ENCODE measurements at places on chromosomes 16 and 17.

DNA sequence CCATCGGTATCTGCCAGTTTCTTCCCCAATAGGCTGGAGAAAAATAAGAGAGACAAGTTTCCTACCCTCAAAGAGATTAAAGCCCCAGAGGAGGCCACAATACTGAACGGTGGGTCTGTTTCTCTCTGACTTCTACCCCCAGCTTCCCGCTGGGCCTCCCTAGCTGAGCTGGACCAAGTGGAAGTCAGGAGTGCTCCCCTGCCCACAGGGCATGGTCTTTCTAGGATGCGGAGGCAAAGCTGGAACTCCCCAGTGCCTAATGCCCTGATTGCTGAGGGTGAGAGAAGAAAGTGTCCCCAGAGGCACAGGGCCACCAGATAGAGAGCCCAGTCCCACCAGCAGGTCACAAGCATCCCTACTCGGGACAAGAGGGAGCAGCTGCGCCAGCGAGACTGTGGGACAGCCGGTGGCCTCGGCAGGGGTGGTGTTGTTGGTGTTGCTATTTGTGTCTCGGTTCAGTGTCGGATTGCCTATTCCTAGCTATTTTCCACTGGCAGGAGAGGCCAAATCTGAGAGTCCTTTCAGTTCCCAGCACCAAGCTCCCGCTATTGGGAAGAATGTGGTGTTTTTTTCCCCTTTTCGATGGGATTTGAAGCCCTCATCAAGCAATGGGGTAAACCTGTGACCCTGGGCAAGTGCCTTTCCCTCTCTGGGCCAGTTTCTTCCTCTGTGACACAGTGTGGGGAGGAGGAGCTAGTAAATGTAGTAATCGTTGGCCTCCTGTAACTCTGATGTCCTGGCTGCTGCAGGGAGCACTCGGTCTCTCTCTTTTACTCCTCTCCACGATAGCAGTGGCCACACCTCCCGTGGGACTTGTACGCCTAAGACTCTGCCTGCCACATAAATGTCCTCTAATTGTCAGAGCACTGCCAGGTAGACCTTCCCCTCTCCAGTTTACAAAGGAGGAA, 22.5 kb upstream of the TBX2 start:
- no peak for ATAC-seq

GRCh38 chr16:81220349-81220748, 18.1 kb upstream of the BCO1 start:
- ATAC-seq: no peak

DNA sequence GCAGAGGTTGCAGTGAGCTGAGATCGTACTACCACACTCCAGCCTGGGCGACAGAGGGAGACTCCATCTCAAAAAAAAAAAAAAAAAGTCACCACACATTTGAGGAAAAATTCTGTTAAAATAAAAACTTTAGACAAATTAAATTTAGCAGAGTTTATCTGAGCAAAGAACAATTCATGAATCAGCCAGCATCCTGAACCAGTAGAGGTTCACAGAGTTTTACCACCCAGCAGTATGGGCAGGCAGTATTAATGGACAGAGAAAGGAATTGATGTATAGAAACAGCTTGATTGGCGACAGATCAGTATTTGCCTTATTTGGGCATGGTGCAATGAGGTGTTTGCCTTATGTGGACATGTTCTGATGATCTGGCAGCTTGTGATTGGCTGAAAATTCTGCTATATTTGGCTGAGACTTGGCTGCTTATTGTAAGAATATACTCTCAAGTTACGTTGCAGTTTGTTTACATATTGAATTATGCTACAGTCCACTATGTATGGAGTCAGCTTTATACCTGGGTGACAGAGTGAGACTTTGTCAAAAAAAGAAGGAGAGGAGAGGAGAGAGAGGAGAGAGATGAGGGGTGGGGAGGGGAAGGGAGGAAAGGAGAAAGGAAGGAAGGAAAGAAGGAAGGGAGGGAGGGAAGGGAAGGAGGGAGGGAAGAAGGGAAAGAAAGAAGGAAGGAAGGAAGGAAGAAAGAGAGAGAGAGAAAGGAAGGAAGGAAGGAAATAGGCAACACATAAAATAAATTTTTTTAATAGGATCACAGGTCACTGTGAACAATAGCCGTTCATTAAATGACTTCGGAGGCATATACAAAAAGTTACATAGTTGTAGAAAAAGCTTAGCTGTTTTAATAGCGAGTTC, 14.6 kb downstream of the ABCC3 start:
- peak; percentile 50 for ATAC-seq

DNA sequence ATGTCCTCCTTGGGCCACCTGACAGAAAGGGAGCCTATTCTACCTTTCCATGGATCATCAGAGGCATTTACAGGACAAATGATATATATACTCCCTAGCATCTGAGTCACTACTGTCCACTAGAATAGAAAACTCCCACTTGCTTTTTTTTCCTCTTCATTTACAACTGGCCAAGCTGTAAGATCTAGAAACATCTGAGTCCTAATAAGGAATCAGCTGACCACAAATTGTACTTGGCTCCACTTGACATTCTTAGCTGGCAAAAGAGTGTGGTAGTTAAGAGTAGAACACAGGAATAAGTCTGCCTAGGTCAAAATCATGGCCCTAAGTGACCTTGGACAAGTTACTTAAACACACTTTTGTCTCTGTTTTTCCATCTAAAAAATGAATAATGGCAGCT, 5.2 kb downstream of the RUSF1 start:
- no peak for ATAC-seq

GRCh38 chr17:77854759-77855745, 103.5 kb upstream of the TNRC6C start:
- ATAC-seq: no peak

DNA sequence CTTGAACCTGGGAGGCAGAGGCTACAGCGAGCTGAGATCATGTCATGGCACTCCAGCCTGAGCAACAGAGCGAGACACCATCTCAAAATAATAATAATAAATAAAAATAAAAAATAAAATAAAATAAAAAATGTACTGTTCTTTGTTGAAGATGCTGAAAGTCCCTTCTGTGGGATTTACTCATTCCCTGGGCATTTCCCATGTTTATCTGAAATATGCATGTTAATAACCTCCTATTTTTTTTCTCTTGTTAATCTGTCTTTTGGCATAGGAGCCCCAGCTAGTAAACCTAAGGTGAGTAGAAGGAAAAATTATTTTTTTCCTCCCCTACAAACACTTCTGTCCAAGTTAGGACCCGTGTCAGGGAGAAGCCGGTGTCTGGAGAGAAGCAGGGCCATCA, 34.4 kb downstream of the TMEM92 start:
- no peak for ATAC-seq

DNA sequence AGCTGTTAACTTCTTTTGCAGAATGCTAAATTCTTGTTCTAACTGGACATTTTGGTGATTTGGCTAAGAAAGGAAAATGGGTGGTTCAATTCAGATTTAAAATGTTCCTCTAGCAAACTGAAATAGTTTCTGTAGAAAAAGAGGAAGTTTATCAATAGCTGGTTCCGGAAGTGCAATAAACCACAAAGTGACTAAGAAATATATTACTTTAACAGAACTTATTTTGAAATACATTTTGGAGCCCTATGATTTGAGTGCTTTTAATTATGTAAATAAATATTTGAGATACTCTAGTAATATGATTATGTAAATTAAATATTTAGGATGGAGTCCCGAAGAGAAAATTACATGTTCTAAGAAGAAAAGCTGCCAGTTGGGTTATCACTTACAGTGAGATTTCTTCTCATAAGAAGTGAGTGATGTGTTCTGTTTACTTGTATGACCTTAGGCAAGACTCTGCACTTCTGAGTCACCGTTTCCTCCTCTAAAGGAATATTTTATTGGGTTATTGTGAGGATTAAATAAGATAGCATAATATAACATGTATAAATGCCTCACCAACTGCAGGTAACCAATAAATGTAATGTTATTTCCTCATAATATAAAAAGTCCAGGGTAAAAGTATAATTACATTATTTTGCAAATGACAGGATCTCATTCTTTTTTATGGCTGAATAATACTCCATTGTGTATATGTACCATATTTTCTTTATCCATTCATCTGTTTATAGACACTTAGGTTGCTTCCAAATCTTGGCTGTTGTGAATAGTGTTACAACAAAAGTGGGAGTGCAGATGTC, at the start of gene EVI2B:
Gene EVI2B (minus strand): TSS at position 73 of the 800 bp plus-strand sequence. CDS start 8,445 bp downstream, outside the sequence.
- no peak for ATAC-seq

GRCh38 chr16:81841722-81842121, 62.6 kb downstream of the PLCG2 start:
- ATAC-seq: no peak

GRCh38 chr17:51346218-51346982, 86.1 kb downstream of the UTP18 start:
- no peak for ATAC-seq

DNA sequence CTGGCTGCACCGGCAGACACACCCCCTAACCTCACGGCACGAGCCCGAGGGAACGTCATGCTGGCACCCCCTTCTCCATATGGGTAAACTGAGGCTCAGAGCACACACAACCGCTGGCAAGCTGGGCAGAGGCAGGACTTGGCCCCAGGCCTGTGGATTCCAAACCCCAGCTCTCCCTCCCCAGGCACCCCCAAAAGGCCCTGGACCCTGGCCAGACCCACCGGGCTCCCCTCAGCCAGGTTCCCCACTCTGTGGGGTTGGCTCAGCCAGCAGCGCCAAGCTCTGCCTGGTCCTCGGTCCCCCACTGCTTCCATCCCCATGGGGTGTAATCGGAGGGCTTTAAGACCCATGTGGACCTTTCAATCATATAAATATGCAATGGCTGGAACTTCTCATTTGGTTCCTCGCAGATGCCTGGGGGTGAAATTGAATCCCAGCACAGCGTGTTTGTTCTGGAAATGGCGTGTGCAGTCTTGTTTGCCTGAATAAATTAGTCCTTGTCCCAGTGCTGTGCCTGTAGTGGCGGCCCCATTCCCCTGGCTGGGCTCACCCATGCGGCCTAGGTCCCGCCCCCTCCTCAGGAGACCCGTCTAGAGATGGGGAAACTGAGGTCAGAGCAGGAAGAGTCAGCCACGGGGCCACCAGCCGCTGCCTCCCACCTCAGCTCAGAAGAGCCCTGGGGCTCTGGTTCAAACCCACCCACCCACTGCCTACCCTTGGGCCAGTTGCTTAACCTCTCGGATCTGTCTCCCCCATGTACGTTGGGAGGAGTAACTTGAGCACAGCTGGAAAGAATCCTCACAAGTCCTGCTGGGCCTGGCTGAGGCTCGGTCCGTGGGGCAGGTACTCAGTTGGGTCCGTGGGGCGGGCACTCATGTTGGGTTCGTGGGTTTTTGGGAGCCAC, 57.3 kb downstream of the ZFPM1 start:
- ATAC-seq: no peak

- ATAC-seq: no peak
These were observed 15.6 kb upstream of the PMFBP1 start for GRCh38 chr16:72187551-72187950.

DNA sequence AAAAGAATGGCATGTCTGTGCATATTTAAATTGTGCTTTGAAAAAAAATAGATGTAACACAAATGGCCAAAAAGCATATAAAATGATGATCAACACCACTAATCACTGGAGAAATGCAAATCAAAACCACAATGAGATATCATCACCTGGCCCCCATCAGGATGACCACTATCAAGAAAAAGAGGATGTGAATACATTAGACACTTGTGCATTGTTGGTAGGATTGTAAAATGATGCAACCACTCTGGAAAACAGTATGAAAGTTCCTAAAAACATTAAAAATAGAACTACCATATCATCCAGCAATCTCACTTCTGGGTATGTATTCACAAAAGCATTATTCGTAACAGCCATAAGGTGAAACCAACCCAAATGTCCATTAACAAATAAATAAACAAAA, 91.5 kb downstream of the SPAG9 start:
- ATAC-seq: no peak

GRCh38 chr17:66492561-66493005, 190.2 kb downstream of the PRKCA start:
- peak; percentile 44 for ATAC-seq

DNA sequence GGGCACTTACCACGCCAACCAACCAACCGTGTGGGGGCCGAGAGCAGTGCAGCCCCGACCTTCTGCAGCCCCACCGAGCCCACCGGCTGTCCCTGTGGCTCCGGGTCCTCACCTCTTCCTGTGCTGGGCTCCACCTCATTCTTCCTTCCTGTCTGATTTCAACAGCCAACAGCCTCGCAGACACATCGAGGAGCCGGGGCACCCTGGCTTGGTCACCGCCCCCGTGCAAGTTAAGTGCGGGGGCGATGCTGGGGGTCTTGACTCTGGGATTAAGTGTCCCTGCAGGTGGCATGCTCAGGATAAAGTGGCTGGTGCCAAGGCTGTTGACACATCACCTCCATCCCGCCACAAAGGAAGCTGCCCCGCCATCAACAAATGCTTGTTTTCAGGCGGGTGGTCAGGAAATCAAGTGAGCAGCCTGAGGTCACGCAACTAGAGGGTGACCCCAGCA, at the start of gene NLRC3:
Gene NLRC3 (minus strand): TSS at position 102 of the 451 bp plus-strand sequence. CDS start 12,367 bp downstream, outside the sequence.
- no peak for ATAC-seq

GRCh38 chr17:69909389-69909788, 165.6 kb upstream of the KCNJ16 start:
- no peak for ATAC-seq

DNA sequence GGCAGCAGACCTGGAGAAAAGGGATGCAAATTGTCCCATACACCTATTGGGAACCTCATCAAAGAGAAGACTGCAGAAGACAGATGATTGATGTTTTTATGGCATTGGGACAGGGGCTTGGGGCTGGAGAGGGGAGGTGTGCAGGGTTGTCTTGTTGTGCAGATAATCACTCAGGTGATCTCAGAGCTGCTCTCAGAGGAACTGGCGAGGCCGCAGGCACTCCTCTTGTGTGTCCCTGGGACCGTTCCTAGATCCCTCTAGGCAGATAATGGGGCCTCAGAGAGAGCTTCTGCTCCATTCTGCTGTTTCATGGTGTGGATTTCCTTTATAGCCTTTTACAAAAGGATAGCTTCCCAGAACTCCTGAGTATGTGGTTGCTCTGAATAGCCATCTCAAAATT, 1.6 kb downstream of the RNF213 start:
- ATAC-seq: no peak

DNA sequence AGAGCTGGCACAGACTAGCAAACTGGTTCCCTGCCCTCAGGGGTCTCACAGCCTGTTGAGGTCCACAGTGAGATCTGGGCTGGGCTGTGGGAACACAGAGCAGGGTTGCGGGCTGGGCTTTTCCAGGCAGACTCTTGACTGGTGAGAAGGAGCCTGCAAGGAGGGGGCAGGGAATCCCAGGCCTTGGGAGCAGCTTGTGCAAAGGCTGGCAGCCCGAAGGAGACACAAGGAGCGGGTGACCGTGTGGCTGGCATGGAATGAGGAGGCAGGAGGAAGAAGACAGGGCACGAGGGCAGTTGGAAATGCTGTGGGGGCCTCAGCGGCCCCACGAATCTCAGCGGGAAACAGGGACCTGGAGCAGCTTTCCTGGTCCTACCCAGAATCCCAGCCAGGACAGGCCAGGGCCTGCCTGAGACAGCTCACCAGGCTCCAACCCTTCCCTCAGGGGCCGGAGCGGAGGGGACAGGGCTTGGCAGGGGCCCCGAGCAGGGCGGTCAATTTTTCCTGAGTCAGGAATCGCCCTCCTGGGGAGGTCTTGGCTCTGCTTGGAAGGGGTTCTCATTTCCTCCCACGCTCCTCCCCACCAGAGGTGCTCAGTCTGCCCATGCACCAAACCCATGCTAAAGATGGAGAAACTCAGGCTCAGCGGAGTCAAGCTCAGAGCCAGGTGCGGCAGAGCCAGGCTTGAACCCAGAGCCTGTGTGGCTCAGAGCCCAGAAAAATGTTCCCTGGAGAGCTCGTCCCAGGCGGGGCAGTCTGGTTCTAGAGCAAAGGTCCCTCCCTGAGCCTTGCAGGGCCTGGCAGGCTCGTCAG, 9.2 kb upstream of the SNN start:
- ATAC-seq: no peak

Measured in SK-N-SH treated with all-trans-retinoic acid at 6 μM for 48 hours (cell line).